ENCODE measurements at places on chromosomes 12 and 14.
A peak's percentile ranks its signal among the peaks of the same experiment; 100 is the strongest.

DNA sequence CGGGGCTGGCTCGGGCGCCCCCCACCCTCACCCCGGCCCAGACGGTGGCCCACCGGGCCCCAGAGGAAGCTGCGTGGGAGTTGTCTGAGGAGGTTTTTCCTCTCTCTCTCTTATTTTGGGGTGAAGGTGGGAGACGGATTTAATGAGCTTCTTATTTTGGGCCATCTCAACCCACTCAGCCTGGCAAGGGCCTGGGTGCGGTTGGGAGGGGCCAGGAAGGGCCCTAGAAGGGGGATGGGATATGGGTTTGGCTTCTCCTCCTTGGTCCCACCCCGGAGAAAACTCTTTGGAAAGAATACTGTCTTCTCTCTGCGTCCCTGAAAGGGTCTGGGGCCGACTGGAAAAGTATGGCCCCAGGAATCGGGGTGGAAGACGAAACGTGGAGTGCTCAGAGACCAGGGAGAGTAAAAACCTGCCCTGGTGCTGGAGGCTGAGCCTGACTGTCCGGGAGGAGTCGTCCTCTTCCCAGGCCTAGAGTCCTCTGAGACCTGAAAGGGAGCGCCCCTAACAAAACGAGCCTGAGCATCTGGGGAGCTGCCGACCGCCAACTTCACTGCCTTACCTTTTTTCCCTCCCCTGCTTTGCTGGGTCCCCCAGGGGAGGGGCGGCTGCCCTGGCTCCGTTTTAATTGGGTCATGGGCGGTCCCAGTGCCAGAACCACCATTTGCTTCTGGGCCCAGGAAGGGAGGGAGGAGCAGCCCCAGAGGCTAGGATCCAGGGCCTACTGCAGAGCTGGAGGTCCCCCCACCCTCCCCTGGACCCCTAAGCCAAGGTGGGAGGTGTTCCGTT, 1.6 kb downstream of the MMP14 start:
- DNase-seq, result no peak

- DNase-seq, result no peak
Measured at GRCh38 chr12:107449891-107450290, 235.7 kb upstream of the PWP1 start.

DNA sequence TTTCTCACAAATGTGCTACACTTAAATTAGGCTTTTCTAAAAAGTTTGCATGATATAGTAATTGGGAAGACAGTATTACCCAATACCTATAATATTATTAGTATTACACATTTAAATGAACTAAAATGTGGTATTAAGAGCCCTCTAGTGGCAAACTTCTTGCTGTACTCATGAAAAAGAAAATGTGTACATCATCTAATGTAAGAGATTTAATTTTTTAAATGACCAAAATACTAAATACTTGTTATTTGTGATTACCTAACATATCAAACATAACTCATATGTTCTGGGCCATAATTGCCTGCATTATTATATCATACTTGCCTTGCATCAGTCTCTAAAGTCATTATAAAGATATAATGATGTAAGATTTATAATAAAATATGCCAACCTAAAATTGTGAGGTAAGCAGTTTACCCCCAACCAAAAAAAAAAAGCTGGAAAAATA, 64.2 kb downstream of the DNAI7 start:
- no peak for DNase-seq

- DNase-seq, result no peak
Measured at GRCh38 chr12:118145113-118145797, 9.3 kb downstream of the PEBP1 start.

GRCh38 chr12:57852620-57853500, 6.3 kb upstream of the CTDSP2 start:
- no peak for DNase-seq

DNA sequence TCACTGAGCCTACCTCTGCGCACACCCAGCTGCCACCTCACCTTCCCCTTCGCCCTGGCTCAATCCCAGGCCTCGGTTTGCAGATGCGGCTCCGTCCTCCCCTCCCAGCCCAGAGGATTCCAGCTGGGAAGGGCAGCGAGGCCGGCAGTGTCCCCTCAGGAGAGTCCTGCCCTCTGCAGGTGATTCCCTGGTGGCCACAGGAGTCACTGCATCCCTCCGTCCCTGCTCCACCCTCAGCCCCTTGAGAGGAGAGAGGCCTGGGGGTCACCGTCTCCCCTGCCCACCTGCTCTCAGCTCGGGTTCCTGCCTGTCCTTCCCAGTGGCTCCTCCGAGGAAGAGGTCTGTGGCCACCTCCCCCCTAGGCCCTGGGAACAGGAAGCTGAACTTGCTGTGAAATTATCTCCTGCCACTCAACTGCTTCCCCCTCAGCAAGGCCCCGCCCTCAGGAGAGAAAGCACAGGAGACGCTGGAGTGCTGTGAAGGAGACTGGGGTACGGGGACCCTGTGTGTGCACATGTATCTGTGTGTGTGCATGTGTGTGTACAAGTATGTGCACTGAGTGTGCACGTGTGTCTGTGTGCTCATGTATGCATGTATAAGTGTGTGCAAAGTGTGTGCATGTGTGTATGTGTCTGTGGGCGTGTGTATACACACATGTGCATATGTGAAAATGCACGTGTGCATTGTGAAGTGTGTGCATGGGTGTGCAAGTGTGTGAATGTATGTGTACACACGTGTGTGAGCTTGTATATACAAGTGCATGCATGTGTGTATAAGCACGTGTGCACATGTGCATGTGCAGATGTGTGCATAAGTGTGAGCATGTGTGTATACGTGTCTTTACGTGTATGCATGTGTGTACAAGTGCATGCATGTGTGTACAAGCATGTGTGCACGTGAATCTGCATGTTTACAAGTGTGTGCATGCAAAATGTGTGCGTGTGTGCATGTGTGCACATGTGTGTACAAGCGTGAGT, 13.2 kb upstream of the GALNT9 start:
- DNase-seq, result no peak

GRCh38 chr12:46152456-46152855, 116.4 kb downstream of the SLC38A1 start:
- DNase-seq, result no peak

- no peak for DNase-seq
Measured at GRCh38 chr14:89163031-89163636, 253.9 kb downstream of the FOXN3 start.

DNA sequence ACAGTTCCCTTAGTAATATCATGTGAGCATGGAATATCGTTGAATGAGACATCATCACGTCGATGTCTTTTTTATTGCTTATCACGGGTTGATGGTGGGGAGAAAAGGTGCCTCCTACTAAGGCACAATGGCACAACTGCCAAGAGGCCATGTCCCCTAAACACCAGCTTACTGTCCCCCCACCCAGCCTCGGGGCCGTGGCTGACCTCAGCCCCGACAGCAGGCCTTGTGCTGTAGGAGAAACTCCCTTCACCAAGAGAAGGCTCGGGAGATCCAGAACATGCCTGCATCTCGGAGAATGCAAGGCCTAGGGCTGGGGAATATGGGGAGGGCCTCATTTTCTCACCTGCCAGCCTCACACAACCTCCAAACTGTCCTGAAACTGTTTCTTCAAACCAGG, 22.8 kb downstream of the ZFP36L1 start:
- DNase-seq, result no peak

DNA sequence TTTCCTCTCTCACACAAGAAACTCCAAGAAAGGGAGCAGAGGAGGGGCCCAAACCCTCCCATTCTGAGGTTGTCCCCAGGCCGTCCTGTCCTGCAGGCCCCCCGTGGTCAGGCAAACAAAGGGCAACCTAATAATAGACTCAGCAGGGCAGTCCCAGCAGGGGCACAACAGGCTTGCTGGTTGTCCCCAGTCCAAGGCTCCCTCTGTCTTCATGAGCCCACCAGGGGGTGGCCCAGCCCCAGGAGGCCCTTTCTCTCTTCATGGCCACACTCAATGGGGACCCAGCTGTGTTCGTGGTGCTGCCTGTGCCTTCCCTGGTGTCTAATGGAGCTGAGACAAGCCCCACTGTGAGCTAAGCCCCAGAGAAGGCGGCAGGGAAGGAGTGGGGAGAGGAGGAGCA, 359.9 kb downstream of the ADGRD1 start:
- DNase-seq, result no peak

GRCh38 chr14:61774861-61775260, 12.6 kb downstream of the SNAPC1 start:
- DNase-seq, result no peak

- no peak for DNase-seq
Measured at GRCh38 chr14:101480022-101480746, 81.1 kb upstream of the DIO3 start.

DNA sequence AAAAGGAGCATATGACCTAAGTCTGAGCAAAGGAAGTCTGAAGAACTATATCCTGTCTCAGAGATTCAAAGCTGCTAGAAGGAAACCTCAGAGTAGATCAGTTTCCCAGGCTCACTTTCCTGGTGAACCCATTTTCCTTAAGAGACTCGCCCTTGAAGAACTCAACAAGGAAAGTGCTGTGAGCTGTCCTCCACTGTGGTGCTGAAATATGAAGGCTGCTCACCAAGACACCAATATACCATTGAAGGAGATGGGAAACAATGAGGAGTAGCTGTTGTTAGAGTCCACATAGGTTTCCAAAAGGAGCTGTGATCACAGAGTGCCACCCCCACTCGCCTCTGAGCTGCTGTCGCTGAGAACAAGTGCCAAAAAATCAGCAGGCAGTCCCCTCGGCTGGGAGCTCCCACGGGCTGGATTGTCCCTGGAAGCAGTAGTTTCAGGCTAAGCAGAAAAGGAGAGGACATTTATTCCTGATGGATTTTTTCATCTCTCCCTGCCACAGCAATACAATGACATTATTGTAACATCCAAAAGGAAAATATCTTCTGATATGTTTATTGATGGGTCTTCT, 282.1 kb downstream of the RPS29 start:
- DNase-seq, result no peak

GRCh38 chr14:90296641-90297040, 35.1 kb downstream of the NRDE2 start:
- no peak for DNase-seq

GRCh38 chr14:102928412-102929240, 6.2 kb downstream of the AMN start:
- peak; percentile 61 for DNase-seq

DNA sequence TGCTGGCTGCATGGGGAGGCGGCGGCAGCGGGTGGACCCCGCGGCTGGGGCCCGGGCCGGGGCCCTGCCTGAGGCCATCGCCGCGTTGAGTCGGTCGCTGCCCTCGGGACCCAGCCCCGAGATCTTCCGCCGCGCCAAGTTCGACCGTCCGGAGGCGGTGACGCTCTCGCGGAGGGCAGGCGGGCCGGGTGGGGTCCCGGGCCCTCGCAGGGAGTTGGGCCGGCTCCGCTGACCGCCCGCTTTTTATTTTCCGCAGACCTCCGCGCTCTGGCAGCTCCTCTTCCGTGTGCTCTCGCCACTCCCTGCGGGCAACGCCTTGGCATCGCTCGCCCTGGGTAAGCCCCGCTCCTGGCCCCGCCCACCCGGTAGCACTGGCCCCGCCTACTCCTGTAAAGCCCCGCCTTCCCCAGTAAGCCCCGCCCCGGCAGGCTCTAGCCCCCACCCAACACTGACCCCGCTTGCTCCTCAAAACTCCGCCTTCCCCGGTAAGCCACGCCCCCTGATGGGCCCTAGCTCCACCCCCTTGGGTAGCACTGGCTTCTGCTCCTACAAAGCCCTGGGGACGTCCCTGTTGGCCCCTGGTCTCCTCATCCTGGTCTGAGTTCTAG, 424 bp downstream of the TEDC1 start:
- peak; percentile 64 for DNase-seq

- DNase-seq, result no peak
Measured at GRCh38 chr14:80930836-80931389, 10.6 kb downstream of the CEP128 start.
